Dorsolateral prefrontal cortex (tissue), 122 donors: ENCODE measurements at places on chromosomes 13 and 19.

DNA sequence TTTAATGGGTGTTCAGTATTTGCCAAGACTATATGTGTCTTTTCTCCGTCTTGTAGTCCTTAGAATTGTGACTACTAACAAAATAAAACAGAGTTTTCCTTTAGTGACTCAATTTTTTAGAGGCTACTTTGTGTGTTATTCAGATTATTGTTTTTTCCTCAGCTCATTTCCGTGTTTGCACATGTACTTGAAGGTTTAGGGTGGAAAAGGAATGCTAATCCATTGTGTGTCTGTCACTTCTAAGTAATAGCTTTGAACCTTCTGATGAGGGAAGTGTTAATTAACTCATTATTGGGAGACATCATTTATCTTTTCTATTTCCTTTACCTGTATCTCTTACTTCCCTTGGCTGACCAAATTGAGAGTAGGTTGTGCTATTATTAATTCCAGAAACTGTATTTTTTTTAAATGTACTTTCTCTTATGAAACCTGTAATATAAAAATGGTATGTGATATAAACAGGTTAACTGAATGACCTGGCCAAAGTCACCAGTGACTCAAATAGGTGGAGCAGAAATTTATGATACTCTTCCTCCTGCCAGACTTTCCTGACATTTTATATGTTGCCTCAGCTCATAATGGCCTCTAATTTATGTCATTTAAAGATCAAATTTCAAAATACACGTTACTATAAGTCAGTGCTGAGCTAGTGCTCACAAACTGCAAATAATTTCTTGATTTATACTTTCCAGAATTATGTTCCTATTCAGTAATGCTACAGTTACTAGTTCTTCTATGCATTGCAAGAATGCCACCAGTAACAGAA, 88.8 kb downstream of the LMO7 start:
- no peak for DNase-seq

DNA sequence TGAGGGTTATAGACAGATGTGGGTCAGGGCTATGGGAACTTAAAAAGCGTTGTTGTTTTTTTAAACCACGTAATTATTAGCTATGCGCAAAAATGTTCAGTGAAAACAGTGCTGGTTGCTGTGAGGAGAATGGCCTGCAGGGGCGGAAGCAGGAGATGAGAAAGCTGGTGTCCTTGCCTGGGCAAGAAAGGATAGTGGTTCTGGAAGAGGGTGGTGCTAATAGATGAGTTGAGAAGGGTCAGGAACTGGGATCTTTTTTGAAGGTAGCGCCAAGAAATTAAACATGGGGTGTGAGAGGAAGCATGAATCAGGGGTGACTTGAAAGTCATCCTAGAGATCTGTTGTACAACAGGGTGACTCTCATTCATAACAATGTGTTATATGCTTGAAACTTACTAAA, 4.8 kb upstream of the SMG9 start:
- DNase-seq, result no peak

GRCh38 chr13:70817576-70817975, 709.3 kb upstream of the KLHL1 start:
- no peak for DNase-seq

GRCh38 chr19:33662391-33663092, 40.8 kb downstream of the CHST8 start:
- no peak for DNase-seq

DNA sequence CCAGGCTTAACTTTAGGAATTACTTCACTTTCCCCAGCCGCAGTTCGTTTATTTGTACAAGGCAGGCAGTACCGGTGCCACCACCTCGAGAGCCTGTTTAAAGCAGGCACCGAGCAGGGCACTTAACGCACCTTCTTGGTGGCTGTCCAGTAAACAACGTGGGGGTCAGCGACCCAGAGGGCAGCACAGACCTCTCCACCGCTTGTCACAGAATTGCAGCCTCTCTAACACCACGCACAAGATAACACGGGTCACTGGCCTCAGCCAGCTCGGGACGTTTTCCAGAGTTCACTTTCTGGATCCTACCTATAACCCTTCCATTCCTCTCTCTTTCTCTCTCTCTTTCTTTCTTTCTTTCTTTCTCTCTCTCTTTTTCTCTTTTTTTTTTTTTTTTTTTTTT, 16.8 kb upstream of the ELAVL1 start:
- no peak for DNase-seq

DNA sequence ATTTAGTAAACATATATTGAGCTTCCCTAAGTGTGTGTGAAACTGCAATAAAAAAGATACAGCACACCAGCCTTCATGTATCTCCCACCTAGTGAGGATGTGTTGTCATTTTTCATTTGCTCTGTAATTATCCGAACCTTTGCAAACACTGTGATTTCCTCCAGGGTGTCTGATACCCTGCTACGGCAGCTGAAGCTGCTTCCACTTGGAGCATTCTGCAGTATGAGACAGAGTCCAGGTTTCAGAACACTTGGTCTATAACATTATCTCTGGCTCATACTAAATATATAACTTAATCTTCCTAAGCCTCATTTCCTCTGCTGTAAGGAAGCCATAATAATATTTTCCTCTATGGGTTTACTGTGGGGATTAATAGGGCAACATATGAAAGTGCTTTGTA, 1338.1 kb upstream of the SLC10A2 start:
- DNase-seq, result no peak

- DNase-seq, result no peak
Measured at GRCh38 chr19:5392486-5392885, 51.9 kb upstream of the PTPRS start.

- DNase-seq, result no peak
Measured at GRCh38 chr13:108270442-108270841, 924 bp downstream of the TNFSF13B start.

DNA sequence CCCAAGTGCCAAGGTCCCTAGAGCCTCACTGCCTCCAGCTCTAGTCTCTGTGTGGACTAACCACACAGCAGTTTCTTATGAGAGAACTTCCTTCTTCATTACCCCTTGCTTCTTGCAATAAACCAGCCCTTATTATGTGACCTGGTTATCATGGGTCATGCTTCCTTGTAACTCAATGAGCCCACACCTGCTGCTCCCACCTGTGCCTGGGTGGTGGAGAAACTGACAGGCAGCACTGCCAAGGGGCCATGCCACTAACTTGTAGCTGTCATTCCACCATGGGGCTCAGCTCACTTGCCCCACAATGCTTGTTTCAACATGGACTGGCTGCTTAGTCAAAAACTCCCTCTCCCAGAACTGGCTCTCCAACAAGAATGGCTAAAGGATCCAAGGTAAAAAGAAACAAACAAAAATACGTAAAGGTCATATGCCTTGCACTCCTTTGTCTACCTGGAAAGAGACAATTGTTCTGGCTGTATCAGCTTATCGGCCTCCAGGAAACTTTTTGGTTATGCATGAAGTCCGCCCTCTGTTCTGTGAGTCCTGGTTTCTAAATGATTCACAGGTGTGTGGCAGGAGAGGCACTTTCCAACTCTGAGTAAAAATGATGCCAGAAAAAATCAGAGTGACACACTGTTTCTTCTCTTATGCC, 446.4 kb downstream of the COG6 start:
- DNase-seq, result no peak

DNA sequence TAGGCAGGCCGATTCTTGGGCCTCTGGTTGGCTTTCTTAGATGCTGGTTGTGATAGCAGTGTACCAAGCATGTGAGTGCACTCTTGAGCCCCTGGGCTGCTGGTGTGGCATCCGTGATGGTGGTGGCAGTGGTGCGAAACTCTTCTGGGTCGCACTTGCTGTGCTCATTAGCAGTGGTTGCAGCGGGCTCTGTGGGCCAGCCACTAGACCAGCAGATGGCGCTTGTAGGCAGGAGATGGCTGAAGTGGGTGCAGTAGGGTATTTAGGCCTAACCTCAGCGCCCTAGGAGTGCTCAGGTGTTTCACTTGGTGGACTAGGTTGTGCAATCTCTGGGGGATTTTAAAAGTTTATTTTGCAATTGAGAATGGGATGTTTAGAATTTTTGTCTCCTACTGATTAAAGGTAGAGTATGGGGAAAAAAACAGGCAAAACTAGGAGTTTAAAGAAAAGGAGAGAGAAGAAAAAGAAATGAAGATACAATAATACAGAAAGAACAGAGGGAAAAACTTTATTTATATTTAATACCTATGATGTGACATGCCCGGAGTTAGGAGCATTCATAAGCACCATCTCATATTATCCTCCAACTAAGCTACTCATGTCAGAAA, 4.3 kb upstream of the ZNF17 start:
- DNase-seq, result peak; percentile 40
